WTC11 (cell line): ENCODE measurements at places on chromosomes 13 and 19.
A peak's percentile ranks its signal among the peaks of the same experiment; 100 is the strongest.

DNA sequence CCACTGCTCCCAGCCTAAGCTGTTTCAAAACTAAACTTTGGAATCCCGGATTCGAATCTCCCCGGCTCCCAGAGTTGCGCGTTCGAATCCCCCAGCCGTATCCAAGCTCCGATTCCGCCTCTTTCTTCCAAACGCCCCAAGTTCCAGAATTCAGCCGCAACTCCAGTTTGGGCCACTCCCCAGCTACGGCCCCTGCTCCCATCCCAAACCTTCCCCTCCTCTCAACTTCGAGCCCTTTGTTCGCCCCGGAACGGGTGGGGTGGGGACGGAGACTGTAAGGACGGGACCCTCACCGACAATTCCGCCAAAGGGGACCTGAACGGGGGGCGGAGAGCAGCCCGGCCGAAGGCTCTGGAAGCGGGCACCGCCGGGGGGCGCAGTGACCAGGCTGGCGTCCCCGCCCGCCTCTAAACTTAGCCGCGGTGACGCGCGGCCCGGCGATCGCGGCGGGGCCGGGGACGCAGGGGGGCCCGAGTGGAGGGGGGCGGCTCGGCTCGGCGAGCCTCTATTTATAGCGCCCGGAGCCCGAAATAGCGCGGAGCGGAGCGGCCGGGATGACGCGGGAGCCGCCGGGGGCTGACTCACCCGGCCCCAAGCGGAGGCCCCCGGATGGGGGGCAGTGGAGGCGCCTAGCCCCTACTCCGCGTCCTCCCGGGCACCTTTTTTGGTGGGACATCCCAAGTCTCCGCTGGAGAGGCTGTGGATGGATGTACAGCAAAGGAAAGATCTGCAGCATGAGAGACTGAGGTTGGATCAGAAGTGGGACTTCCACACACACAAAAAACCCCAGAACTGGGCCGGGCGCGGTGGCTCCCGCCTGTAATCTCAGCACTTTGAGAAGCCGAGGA lies 4.9 kb upstream of the ERCC1 start:
- DNase-seq: peak; percentile 78

GRCh38 chr19:56153507-56153906 lies 12.4 kb downstream of the ZNF444 start:
- DNase-seq: peak; percentile 72

DNA sequence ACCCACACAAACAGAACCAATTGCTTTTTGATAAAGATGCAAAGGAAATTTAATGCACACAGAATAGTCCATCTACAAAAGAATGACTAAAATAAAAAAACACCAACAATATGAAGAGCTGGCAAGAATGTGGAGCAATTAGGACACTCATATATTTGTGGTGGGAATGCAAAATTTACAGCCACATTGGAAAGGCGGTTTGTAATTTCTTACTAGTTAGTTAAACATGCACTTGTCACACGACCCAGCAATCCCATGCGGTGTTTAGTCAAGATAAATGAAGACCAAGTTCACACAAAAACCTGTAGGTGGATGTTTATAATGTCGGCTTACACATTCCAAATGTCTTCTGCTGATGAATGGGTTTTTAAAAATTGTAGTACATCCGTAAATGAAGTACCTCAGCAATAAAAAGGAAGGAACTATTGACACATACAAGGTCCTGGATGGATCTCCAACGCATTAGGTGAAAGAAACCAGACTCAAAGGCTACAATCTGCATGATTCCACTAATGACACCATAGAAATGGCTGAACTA lies 5.2 kb downstream of the GRTP1 start:
- DNase-seq: no peak

DNA sequence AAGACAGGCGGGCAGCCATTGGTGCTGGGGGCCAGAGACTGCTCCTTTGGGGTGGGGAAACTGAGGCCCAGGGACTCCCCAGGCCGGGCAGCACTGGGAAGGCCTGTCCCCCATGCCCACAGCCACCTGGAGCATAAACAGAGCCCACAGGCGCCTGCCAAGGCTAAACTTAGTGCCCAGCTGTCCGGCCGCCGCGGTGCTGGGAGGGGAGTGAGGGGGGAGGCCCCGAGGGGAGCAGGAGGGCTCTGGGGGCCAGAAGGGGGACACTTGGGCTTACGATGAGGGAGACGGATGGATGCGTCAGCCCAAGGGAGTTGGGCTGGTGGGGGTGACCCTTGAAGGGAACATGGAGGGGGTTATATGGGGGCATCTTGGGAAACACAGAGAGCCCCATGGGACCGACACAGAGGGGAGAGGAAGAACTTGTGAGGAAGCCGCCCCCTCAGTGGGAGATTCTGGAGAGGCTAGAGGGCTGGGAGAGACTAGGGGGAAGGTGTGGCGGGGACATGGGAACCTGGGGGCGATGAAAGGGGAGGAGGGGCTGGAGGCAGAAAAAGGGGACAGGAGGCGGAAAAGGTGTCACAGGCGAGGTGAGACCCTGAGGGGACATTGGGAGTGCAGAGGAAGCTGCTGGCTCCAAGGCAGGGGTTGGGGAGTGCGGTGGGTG lies 2.2 kb downstream of the CERS1 start:
- DNase-seq: no peak

GRCh38 chr19:4291184-4291732 lies 10.9 kb downstream of the TMIGD2 start:
- no peak for DNase-seq

DNA sequence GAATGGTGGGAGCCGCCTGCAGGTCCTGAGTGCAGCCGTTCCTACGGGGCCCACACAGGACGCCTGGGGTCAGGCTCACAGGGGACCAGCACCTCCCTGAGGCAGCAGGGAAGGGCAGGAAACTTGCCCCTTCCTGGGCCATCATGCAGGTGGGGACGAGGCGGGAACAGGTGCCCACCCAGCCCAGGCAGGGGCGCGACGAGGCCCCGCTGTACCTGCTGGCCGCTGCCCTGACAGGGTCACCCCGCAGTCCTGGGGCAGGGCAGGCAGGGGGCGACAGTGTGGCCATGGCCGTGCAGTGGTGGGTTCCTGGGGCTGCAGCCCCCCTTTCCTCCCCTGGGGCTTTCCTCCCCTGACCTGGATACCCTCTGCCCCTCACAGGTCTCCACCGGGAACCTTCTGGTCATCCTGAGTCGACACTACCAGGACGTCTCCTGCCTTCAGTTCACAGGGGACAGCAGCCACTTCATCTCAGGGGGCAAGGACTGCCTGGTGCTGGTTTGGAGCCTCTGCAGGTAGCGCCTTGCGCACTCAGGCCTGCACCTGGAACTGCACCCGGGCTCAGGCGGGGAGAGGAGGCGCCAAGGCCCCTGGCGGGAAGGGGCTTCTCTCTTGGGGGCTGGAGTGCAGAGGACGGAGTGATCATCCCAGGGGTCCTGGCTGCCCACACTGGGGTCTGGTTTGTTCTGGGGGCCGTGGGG lies 5.4 kb downstream of the WDR18 start:
- DNase-seq: peak; percentile 62

GRCh38 chr13:26502826-26503225 lies 54.7 kb upstream of the WASF3 start:
- DNase-seq: no peak

GRCh38 chr19:8352134-8352827 lies 9.2 kb upstream of the KANK3 start:
- DNase-seq: no peak

- DNase-seq: no peak
Measured at GRCh38 chr13:38147050-38147449, 202.6 kb upstream of the UFM1 start.

DNA sequence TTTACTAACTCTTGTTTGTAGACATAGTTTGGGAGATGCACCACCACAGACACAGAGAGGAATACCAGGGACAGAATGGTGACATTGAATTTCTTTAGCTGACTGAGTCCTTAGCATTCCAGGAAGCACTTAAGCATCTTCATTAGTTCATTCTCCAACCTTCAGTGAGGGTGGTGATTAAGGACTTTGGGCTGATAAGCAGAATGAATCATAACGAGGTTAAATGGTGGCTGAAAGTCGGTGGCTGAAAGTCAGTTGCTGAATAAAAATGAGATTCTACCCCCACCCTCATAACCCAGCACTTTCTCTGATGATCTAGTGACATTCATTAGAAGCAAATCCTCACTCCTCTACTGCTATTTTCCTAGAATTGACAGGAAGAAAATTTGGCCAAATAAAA lies 10.6 kb downstream of the PCDH8 start:
- DNase-seq: no peak

GRCh38 chr13:51823863-51824262 lies 19.9 kb upstream of the DHRS12 start:
- no peak for DNase-seq

- peak; percentile 42 for DNase-seq
Measured at GRCh38 chr19:1173159-1173844, 766 bp downstream of the SBNO2 start.
